ENCODE measurements at places on chromosomes 12 and 14.
A peak's percentile ranks its signal among the peaks of the same experiment; 100 is the strongest.

GRCh38 chr12:111768159-111768895 lies 1.6 kb downstream of the ALDH2 start:
- peak; percentile 35 for DNase-seq
- peaks cover 41% of the 10 kb centered on the region for H3K27me3 ChIP-seq
- H3K36me3 ChIP-seq, result no peaks in the 10 kb centered on the region
- no peak overlapping the region for H3K4me3 ChIP-seq
- peaks cover 18% of the 10 kb centered on the region for H3K4me1 ChIP-seq
- no peak overlapping the region for H3K27ac ChIP-seq

DNA sequence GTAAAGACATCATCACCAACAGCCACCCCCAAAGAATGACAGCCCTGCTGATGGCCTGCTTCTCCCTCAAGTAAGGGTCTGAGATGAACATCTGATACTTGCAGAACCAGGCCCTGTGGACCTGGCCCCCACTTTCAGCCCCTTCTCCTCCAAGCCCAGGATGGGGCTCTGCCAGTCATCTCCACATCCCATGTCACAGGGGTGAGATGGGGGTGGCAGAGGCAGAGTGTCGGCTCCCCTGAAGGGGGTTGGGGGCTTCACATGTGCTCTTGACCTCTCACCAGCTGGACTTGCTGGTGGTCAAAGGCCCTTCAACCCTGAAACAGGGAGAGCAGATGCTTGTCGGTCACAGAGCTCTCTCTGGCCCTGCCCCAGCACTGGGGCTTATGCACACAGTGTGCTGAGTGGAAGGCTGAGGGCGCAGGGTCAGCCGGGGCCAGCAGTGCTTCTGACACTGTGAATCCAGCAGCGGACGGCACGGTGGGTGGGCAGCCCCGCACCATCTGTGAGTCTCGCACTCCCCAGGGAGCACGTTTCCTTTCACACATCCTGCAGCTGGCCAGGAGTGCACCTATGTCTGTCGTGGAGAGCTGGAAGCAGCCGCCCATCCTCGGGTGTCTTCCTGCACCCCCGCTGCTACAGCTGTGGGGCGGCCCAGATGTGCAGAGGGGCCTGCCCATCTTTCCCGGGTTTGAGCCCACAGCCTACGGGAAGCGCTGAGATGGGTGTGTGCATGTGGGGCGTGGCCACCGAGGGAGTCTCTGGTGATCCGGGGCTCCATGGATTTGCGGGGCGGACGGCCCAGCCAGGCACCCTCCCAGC lies 94.3 kb downstream of the ADGRD1 start:
- no peak overlapping the region for H3K27ac ChIP-seq
- no peak for DNase-seq
- H3K4me3 ChIP-seq, result no peak overlapping the region
- no peaks in the 10 kb centered on the region for H3K4me1 ChIP-seq
- peaks cover 3% of the 10 kb centered on the region for H3K27me3 ChIP-seq

DNA sequence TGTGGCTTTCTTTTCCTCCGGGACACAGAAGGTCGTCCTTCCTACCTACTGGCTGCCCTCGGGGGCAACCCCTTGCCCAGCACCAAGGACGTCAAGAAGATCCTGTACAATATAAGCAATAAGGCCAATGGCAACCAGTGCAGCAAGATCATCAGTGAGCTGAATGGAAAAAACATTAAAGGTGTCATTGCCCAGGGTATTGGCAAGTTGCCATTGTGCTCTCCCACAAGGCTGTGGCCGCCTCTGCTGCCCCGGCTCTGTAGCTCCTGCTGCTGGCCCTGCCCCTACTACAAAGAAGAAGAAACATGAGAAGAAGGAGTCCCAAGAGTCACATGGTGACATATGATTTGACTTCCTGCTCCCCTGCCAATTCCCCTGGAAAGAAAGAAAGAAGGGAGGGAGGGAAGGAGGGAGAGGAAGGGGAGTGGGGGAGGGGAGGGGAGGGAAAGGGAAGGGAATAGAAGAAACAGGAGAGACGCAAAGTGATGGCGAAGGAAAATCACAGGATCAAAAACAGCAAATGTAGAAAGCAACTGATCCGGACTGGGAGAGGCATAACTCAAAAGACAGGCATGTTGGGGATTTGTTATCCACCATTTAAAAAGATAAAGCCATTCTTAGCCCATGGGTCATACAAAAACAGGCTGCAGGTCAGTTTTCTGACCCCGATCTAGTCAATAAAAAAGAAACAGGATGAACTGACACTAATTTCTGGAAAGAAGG lies 61.3 kb upstream of the RESF1 start:
- H3K4me1 ChIP-seq, result peaks cover 52% of the 10 kb centered on the region
- H3K36me3 ChIP-seq, result peaks cover 57% of the 10 kb centered on the region
- H3K27ac ChIP-seq, result peak overlapping the region; percentile 95
- peak; percentile 42 for DNase-seq
- no peaks in the 10 kb centered on the region for H3K27me3 ChIP-seq

DNA sequence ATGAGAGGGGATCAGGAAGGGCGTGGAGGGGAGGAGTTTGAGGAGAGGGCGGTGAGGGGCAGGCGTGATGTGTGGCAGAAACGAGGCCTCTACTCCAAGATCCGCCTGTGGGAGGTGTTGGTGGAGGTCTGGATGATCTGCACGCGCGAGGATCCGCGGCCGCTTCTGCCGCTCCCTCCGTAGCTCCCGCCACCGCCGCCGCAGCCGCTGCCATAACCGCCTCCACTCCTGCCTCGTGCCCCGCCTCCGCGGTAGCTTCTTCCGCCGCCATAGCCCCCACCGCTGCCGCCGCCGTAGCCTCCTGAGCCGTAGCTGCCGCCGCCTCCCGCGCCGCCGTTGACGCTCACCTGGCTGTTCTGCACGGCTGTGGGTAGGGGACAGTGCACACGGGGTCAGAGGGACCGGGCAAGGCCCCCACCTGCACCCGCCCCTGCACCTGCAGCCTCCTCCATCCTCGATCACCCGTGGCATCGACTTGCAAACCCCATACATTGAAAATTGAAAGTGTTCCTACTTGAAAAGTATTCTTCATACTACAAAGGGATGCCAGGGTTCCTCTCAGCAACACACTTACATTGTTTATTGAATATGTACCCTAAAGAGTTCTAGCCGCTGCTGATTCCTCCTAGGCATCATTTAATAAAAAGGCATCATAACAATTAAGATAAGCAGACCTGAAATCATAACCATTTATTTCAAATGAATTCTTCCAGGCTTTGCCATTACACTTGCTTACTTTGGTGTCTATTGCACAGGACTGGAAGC lies 11.1 kb upstream of the KRT1 start:
- H3K4me1 ChIP-seq, result peaks cover 27% of the 10 kb centered on the region
- H3K36me3 ChIP-seq, result no peaks in the 10 kb centered on the region
- peak; percentile 65 for DNase-seq
- H3K4me3 ChIP-seq, result peak overlapping the region; percentile 69
- H3K27me3 ChIP-seq, result no peaks in the 10 kb centered on the region
- H3K27ac ChIP-seq, result no peak overlapping the region

GRCh38 chr14:102568115-102568614 lies 24.3 kb upstream of the RCOR1 start:
- peak; percentile 69 for DNase-seq
- H3K4me3 ChIP-seq, result peak overlapping the region; percentile 56

DNA sequence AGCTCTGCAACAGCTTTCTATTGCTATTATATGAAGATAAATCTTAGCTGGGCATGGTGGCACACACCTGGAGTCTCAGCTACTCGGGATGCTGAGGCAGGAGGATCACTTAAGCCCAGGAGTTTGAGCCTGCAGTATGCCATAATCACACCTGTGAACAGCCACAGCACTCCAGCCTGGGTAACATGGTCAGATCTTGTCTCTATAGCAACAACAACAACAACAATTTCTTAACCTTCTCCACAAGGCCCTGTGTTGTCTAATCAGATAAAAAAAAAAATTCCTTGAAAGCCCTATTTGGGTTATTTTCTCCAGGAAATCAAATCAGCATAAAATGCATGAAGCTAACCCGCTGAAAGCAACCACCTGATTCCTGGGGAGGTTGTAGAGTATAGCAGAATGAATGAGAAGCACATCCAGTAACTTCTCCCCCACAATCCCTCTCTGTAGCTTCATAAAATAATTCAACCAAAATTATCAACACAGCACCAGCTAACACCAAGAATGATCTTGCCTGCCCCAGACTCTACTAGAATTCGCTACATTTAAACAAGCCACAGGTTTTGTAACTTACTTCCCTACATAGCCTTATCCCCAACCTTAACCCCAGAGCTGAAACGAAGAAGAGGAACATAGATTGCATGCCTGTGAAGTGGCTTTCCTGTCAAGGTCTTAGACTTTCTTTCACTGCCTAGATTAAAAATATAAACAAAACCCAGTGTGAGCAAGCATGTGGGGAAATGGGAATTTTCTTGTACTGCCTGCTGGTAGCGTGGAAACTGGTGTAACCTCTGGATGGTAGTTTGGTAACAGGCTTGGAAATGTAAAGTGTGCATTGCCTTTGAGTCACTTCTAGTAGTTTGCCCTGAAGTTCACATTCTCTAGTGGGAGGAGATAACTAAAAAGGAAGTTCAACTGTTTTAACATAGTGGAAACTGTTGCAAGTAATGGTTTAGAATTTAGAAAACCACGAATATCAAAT lies 6.0 kb upstream of the STK38L start:
- peaks cover 31% of the 10 kb centered on the region for H3K4me1 ChIP-seq
- DNase-seq, result no peak
- no peaks in the 10 kb centered on the region for H3K36me3 ChIP-seq
- peak overlapping the region; percentile 62 for H3K27ac ChIP-seq

DNA sequence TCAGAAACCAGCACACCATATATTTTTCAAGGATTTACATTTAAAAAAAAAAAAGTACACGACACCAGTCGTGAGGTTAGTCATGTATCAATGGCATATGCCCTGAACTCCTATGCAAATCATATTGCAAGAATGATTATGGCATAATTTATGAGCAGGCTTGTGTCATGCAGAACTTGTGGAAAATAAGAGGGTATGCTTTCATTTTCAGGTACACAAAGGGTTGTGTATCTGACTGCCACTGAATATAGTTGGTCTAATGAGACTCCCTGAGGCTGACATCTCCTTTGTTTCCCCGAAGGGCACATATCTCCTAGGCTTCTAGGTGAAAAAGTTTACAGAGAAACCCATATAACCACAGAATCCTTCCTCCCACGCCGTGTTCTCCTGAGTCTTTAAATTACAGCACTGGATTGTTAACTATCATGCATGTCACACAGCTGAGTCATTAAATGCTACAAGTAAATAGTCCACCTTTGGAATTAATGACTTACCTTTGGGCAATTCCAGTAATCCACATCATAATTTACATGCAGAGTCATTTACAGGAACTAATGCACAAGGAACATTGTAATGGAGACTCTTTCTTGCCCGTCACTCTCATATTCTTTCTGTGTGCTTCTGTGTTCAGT lies 356.7 kb upstream of the DIO2 start:
- peak overlapping the region; percentile 41 for H3K27ac ChIP-seq
- no peak for DNase-seq
- peaks cover 11% of the 10 kb centered on the region for H3K4me1 ChIP-seq
- H3K4me3 ChIP-seq, result no peak overlapping the region
- H3K36me3 ChIP-seq, result no peaks in the 10 kb centered on the region

GRCh38 chr12:93536111-93536765 lies 36.2 kb upstream of the SOCS2 start:
- no peak overlapping the region for H3K27ac ChIP-seq
- no peak overlapping the region for H3K4me3 ChIP-seq
- no peaks in the 10 kb centered on the region for H3K36me3 ChIP-seq
- H3K4me1 ChIP-seq, result peaks cover 3% of the 10 kb centered on the region
- no peak for DNase-seq

DNA sequence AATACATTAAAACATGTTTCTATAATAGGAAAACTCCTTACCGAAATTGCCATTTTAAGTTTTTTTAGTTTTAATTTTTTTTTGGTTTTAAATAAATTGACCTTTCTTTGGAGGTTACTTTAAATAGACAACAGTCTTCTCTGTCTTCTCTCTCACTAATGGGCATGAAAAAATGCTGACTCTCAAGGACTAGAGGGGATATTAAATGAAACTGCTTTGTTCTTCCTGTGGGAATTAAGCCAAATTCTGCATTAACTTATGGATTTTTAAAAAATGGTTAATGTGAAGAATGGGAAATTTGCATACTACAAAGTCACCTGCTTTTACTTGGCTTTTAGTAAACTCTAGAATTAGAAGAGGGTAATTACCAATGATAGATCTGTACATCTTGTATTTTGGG lies 378.9 kb downstream of the TMTC2 start:
- no peak overlapping the region for H3K4me3 ChIP-seq
- no peaks in the 10 kb centered on the region for H3K36me3 ChIP-seq
- no peak for DNase-seq
- no peaks in the 10 kb centered on the region for H3K27me3 ChIP-seq
- H3K27ac ChIP-seq, result no peak overlapping the region

GRCh38 chr12:21638054-21638891 lies 19.4 kb downstream of the LDHB start:
- no peak overlapping the region for H3K4me3 ChIP-seq
- H3K4me1 ChIP-seq, result peaks cover 55% of the 10 kb centered on the region
- peaks cover 92% of the 10 kb centered on the region for H3K36me3 ChIP-seq
- DNase-seq, result no peak
- peak overlapping the region; percentile 62 for H3K27ac ChIP-seq
- H3K27me3 ChIP-seq, result no peaks in the 10 kb centered on the region

GRCh38 chr12:113135178-113136127 lies at the start of gene RASAL1:
RASAL1 (minus strand) TSS chr12:113135761; CDS start chr12:113135462, 299 bp downstream.
- H3K36me3 ChIP-seq, result no peaks in the 10 kb centered on the region
- peaks cover 19% of the 10 kb centered on the region for H3K4me1 ChIP-seq
- peaks cover 8% of the 10 kb centered on the region for H3K27me3 ChIP-seq
- peak; percentile 87 for DNase-seq
- H3K4me3 ChIP-seq, result peak within 1 kb of the TSS; percentile 76

DNA sequence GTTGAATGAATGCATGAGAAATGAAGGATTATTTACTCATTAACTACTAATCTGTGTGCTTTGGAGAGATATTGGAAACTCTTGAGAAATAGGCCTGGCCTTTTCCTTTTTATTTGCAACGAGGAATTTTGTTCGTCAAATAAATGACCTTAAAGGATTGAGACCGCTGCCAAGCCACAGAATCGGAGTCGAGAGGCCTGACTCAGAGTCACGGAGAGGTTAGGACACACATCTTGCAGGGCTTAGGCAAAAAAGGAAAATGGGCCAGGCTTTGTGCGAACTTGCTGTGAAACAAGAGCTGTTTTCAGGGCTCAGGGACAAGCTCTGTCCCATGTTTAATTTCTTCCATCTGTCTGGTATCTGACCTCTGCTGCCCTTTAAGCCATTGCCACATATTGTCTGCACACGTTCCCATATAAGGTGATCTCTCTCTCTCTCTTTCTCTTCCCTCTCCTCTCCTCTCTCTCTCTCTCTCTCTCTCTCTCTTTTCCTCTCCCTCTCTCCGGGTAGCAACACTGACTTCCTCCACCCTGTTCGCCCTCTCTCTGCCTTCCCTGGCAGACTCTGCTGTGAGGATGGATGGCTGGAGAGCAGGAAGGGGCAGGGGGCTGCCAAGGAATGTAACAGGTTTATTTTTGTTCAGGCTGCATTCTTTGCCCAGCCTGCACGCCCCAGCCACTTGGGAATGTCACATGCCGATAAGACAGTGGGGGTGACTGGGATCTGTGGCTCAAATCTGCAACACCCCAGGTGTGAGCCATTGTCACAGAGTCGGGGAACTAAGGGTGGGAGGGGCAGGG lies 14.9 kb upstream of the IFT81 start:
- no peak for DNase-seq
- H3K27ac ChIP-seq, result no peak overlapping the region
- no peaks in the 10 kb centered on the region for H3K36me3 ChIP-seq
- no peaks in the 10 kb centered on the region for H3K4me1 ChIP-seq
- H3K27me3 ChIP-seq, result peaks cover 6% of the 10 kb centered on the region
- H3K4me3 ChIP-seq, result no peak overlapping the region

Data from activated T-cell treated with anti-CD3 and anti-CD28 coated beads, Interleukin-2, amount 50 U/mL, for 24 hours (primary cell).